ENCODE measurements at places on chromosomes 6 and 20. TPM values are rescaled to one million over a fixed set of nuclear protein-coding genes. Genes with fewer than 3 reads are reported as not detected.

DNA sequence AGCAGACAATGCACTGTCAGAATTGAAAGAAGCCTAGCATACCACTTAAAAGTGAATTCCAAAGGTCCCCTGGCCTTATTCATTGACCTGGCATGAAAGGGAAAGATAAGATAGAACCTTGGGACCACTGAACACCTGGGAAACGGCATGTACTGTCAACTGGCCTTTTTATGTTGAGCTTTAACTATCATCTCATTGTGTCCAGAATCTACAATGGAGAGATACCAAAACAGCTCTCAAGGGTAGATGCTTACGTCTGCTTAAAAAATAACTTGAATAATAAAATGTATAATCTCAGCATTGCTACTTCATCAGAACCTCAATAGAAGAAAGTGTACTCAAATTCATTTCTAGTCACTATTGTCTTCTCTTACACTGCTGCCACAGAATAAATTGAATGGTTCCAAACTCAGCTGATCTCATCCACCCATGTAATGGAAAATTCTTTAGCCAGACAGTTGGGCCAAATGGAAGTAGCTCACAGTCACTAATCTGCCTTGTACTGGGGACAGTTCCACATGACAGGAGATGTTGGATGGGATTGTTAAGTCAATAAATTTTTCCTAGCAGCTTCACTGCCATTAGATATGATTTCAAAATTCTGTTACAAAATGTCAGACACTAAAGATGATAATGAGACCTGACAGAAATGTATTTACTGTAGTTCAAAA lies 93.8 kb downstream of the MLIP start:
- H3K27me3 ChIP-seq = no peaks in the 10 kb centered on the region
- no peak overlapping the region for H3K4me3 ChIP-seq
- H3K4me1 ChIP-seq = no peaks in the 10 kb centered on the region
- no peaks in the 10 kb centered on the region for H3K36me3 ChIP-seq

GRCh38 chr6:135325624-135326424 lies 144.7 kb downstream of the MYB start:
- peaks cover 13% of the 10 kb centered on the region for H3K36me3 ChIP-seq
- H3K27me3 ChIP-seq = no peaks in the 10 kb centered on the region
- no peak overlapping the region for H3K4me3 ChIP-seq
- no peak for DNase-seq
- H3K27ac ChIP-seq = no peak overlapping the region

The TUBE1 gene
- 20.4 TPM for total RNA-seq

The PLEKHG1 gene
- 15.0 TPM for total RNA-seq

DNA sequence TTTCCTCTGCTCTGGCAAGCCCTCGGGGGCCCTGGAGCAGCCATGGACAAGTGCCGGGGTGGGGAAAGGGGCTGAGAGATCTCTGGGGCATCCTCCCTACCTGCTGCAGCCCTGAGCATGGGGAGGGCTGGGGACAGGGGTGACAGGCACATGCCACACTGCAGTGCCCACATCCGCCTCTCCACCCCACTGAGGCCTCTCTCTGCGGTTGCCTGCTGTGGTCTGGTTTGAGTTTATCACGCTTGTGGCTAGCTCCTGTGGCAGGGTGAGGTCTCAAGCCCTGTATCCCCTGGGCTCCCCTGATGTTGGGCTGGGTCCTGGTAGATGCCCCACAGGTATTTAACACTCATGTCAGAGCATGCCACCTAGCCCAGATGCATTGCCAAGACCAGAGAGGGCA lies 52.9 kb upstream of the MLN start:
- no peaks in the 10 kb centered on the region for H3K27me3 ChIP-seq
- H3K27ac ChIP-seq = no peak overlapping the region
- DNase-seq = no peak

The SIRPG gene
- not detected for total RNA-seq

The ADGRF1 gene
- total RNA-seq = not detected

The KHDC1L gene
- 0.83 TPM for total RNA-seq

- H3K27ac ChIP-seq = peak overlapping the region; percentile 90
- no peaks in the 10 kb centered on the region for H3K27me3 ChIP-seq
- H3K4me3 ChIP-seq = no peak overlapping the region
- no peak for DNase-seq
- H3K36me3 ChIP-seq = no peaks in the 10 kb centered on the region
Observed at GRCh38 chr6:56372406-56372995, 125.1 kb upstream of the COL21A1 start.

DNA sequence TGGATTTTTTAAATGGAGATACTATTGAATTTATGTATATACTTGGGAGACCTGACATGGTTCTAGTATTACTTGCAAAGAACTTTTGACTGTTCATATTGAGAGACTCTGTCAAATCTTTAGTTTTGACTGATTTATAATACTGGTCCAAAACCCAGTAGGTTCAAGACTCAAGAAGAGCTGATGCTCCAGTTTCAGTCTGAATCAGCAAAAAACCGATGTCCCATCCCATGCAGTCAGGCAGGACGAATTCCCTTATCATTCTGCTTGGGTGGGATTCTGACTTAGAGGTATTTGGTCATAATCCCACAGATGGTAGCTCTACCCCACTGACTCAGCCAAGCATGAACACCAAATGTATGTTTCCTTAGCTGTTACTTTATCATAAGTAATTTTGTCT lies 29.5 kb downstream of the ZNF334 start:
- no peaks in the 10 kb centered on the region for H3K36me3 ChIP-seq
- no peaks in the 10 kb centered on the region for H3K27me3 ChIP-seq
- no peak for DNase-seq
- H3K4me3 ChIP-seq = no peak overlapping the region
- no peak overlapping the region for H3K27ac ChIP-seq
- no peaks in the 10 kb centered on the region for H3K4me1 ChIP-seq

The ZC2HC1B gene
- total RNA-seq = not detected

Measured in esophagus muscularis mucosa (tissue), 4 donors.